GOT3 (cell line): ENCODE measurements at places on chromosomes 3 and 15.

- DNase-seq, result no peak
Observed at GRCh38 chr3:57038466-57039164, 21.8 kb upstream of the SPATA12 start.

DNA sequence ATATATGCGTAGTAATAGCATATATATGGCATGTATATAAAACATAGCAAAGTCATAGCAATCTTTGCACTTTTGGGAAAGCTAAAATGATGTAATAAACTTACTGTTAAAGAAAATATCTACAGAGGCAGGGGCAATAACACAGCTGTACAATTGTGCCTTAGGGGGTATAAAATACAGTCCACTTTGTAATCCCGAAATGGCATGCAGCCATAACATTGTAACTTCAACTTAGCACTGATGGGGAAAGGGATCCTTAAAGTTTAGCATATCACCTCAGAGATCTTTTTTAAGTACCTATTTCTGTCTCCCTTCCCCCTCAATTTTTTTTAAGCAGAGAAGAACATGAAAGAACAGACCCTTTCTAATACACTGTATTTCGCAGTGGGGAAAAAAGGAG lies 40.8 kb downstream of the PLD1 start:
- DNase-seq, result no peak

DNA sequence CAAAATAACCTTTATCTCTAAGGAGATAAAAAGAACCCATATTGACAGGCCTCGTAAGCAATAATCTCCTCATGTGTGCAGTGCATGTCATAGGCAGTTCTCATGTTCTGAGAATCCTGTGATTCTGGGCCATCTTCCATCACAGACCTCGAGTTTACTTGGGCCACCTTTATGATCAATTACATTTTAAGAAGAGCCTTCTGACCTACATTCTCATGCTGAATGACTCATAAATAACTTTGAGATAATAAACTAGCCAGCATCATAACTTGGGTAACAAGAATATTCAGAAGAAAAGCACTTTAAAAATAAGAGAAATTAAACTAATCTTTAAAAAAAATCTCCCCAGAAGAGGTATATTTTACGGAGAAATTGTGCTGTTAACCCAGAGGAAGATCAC lies 310.7 kb upstream of the ZNF717 start:
- no peak for DNase-seq

- no peak for DNase-seq
Observed at GRCh38 chr15:69082554-69082953, 68.1 kb downstream of the NOX5 start.

GRCh38 chr3:115146032-115146417 lies 1.1 kb downstream of the ZBTB20 start:
- no peak for DNase-seq

DNA sequence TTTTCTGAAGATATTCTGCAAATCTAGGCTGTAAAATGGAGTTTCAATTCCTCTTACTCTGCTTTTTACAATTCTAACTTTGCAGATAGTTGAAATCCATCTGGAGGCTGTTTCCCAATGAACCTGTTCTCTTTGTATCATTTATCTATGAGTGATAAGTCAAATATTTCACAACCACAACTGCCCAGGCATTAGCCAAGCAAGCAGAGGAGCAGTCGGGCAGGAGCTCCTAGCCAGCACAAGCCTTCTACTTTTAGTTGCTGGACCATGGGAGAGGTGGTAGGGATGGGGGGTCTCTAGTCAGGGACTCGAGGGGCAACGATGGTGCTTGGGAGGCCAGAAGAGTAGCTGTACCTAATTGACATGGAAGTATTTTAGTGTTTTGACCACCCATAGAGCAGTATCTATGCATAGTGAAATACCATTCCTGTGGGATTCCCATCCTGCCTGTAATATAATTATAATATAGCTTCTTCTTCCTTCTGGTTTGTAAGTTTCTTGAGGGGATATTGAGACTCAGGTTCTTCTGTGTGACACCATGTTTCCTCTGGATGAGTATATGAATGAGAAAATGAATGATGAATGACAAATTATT lies 353.5 kb upstream of the IL12A start:
- DNase-seq, result no peak

GRCh38 chr3:72081471-72082185 lies 296.7 kb upstream of the PROK2 start:
- DNase-seq, result no peak

GRCh38 chr3:128706086-128706615 lies 19.8 kb upstream of the RAB7A start:
- no peak for DNase-seq

- DNase-seq, result no peak
Observed at GRCh38 chr3:125037498-125038150, 18.2 kb downstream of the HEG1 start.

DNA sequence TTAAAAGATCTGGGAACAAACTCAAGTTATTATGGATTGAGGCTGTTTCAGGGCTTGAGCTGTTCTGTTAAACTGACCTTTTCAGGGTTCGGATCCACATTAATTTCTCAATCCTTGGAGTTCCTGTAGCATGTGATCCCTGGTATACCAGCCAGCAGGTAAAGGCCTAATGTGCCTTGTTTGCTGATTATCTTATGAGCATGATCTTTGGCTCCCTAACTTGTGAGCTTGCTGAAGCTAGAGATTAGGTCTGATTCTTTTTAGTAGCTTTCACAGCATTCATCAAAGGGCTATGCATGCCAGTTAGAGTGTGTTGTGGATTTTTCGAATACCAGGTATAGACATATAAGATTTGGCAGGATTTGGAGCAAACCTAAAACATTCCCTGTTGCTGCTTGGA lies 10.3 kb downstream of the CORO2B start:
- DNase-seq, result no peak

- DNase-seq, result no peak
Observed at GRCh38 chr3:171417813-171418212, 42.4 kb downstream of the TNIK start.

GRCh38 chr15:36110659-36110993 lies 468.8 kb upstream of the CDIN1 start:
- DNase-seq, result no peak
